Omental fat pad (tissue), 4 donors: ENCODE measurements at places on chromosomes 7 and 10. TPM values are rescaled to one million over a fixed set of nuclear protein-coding genes. Genes with fewer than 3 reads are reported as not detected.

The CLEC5A gene
- 0.60 TPM for total RNA-seq

The SEMA3C gene
- 169 TPM for total RNA-seq

GRCh38 chr7:130875265-130875741 lies 141.3 kb upstream of the KLF14 start:
- DNase-seq: no peak

DNA sequence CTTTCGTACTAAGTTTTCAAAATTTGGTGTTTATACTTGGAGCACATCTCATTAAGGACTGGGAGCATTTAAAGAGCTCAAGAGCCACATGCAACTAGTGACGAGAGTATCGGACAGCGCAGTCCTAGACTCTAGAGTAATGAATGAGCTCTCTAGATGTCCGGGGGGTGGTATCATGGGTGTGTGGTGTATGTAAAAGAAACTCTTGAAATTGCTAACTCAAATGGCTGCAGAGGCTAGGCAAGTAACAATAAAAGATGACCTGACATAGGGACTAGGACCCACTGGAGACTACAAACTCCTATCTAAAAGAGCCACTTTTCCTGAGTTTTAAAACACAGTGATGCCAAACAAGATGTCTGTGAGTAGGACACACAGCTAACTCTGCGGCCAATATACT lies 14.0 kb downstream of the MYOZ1 start:
- DNase-seq: no peak

The RELN gene
- total RNA-seq: 1.2 TPM

DNA sequence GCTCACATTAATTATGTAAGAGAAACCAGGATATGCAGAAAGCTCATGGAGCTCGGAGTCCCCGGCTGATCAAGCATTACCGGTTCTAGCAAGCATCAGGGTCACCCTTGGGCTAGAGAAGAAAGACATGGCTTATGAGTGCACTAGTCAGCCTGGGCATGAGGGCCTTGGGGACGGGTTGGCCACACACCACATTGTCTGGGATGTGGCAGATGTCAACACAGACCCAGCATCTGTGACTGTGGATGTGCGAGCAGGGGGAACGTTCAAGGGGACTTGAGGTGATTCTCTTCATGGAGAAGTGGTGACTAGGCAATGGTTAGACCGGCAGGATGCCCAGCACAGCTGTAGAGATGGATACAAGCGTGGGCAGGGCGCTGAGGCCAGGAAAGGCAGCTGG lies 13.7 kb downstream of the ZMIZ2 start:
- no peak for DNase-seq

The KCTD7 gene
- 26.8 TPM for total RNA-seq

The ATOH7 gene
- not detected for total RNA-seq

GRCh38 chr7:29158795-29159423 lies 12.6 kb upstream of the CPVL start:
- DNase-seq: no peak

DNA sequence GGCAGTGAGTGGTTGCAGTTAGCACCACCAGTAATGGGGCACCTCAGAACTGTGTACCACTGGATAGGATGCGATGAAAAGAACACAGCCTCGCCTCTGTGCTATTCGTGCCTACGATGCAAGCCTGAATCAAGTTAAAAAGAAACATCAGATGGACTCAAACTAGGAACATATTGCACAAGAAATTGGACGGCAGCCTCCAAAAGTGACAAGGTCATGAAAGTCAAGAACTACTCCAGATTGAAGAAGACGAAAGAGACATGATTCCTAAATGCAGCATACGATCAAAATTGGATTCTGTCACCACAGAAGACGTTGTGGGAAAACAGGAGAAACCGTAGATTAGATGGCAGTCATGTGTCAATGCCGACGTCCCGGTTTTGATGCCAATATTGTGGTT lies 648.1 kb upstream of the FOXK1 start:
- DNase-seq: no peak

The KIF5B gene
- total RNA-seq: 145 TPM

The PYROXD2 gene
- 9.6 TPM for total RNA-seq

The UNCX gene
- total RNA-seq: not detected

The GIMAP2 gene
- 10.1 TPM for total RNA-seq
